Activated T-helper 1 cell treated with anti-CD3 and anti-CD28 coated beads, Interleukin-12 subunit alpha, Interleukin-12 subunit beta, Interleukin-2, Interleukin-4 antibody, amounts not matched to agents 30 ng/mL and 10 ng/mL and 1 ng/mL, durations not matched to agents 14 hours and 24 hours and 36 hours (primary cell): ENCODE measurements at places on chromosomes 12 and 14.
A peak's percentile ranks its signal among the peaks of the same experiment; 100 is the strongest.

GRCh38 chr12:25958428-25959070, at the start of gene RASSF8:
Gene RASSF8 (plus strand): TSS chr12:25958682. CDS start chr12:26055344, 96,662 bp downstream.
- peak; percentile 1 for DNase-seq

DNA sequence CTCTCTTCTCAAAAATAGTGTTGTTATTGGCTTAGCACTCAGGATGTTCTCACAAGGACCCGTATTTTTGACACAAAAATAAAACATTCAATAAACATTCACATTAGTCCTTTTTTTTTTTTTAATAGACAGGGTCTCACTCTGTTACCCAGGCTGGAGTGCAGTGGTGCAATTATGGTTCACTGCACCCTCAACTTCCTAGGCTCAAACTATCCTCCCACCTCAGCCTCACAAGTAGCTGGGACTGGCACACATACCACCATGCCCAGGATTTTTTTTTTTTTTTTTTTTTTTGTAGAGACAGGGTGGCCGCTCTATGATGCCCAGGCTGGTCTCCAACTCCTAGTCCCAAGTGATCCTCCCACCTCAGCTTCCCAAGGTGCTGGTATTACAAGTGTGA, 27.0 kb downstream of the PPP1R13B start:
- no peak for DNase-seq

GRCh38 chr12:7297865-7298264, 6.0 kb upstream of the ACSM4 start:
- no peak for DNase-seq

DNA sequence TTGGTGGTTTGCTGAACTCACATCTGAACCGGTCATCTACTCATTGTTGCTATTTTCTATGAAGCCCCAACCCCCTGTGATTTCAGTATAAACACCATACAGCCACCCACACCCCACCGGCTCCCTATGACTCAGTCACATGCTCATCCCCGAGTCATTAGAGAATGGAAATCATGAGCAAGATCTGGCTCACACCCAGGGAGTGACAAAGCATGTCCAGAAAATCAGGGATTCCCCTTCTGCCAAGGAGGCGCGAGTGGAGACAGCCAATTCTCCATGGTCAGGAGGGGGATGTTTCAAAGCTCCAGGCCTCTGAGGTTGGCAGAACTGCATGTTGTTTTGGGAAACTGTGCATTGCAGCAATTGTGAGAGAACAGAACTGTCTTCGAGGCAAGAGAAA, 657.5 kb upstream of the TBX3 start:
- DNase-seq: no peak

DNA sequence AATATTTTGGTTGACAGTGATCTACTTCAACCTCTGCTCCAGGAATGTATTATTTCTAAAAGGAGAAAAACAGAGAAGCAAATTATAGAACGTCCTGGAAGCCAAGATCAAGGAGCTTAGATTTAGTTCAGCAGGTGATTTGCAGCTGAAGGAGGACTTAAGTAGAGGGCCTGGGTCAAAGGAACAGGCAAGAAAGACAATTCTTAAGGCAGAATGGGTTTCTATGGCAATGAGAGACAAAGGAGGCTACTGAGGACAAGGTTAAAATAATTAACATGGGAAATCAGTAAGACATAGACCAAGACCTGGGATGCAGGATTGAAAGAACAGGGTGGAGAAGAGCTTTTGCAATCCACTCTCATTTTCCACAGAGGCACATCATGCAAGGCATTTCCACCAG, 2.4 kb upstream of the SNW1 start:
- no peak for DNase-seq

DNA sequence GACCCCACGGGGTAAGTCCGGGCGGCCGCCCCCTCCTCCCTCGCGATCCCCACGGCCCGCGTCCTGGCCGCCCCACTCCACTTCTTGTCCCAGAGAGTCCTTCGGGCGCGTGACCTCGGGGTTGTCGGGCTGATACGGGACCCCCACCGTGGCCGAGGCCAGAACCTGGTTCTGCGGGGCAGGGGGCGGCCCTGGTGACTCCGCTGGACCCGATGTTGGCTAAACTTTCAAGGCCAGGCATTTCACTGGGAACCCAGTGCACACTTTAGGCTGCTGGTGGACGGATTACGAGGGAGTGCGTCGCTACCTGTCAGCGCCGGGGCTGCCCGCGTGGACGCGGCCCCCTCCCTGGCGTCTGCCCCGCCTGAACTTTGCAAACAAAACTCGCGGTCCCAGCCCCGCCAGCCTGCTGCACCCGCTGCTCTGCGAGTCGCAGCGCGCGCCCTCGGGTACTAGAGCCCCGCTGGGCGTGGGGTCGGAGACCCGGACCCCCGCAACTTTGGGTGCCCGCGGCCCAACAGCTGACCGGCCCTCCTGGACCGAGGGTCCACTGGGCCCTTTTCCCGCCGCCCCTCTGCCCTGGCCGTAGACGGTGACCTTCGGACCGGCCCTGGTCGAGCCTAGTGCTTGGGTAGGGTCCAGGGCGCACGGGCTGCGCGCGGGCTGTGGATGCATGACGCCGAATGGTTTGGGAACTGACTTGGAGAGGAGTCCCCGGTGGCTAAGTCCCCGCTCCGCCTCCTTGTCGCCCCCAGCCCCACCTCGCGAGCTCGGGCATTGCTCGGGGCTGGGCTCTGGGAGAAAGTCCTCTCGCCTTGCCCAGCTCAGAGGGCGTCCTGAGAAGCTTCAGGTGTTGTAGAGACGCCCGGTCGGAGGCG, 624 bp downstream of the RIN3 start:
- DNase-seq: no peak

DNA sequence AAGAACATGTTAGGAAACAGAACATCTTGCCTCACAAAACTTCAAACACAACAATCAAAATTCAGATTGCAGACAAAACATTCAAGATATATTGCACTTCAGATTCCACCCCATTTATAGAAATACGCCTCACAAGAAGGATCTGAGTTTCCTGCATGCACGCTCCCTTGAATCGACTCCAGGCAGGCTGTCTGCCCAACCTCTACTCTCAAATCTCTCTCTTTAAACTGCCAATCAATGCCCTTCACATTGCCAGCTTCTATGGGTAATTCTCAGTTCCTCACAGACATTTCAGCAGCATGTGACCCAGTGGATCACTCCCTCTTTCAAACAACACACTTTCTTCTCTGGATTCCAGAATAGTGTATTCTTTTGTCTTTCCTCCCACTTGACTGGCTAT, 184.1 kb downstream of the PRKD1 start:
- DNase-seq: no peak

DNA sequence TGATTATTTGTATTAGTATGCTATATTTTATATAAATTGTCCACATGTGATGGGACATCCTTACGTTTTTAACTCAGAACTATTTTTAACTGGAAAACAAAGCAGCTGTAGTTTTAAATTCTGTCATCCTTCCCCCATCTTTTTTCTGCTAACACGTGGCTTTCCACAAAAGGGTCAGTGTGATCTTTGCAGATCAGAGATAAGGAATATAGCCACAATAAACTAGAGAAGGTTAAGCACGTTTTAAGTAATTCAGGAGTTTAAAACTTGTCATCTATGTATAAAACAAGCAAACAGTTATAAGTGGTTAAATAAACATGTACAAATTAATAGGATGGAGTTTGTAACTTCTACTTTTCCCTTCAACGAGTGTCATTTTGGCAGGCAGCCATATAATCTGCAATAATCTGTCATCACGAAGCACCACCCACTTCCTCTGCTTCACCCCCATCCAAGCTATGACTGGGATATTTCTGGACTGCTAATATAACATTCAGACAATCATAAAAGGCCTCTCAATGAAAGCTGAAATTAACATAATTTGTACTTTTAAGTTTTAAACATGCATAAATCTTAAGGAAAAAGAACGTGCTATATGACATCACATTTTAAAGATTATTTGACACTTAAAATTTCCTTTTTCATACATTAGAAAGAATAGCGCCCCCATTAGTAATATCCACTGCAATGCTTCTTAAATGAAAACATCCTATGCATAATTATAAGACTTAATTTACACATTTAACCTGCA, 15.3 kb downstream of the TAOK3 start:
- DNase-seq: no peak

GRCh38 chr12:31323391-31324115, 2.4 kb downstream of the SINHCAF start:
- DNase-seq: no peak

DNA sequence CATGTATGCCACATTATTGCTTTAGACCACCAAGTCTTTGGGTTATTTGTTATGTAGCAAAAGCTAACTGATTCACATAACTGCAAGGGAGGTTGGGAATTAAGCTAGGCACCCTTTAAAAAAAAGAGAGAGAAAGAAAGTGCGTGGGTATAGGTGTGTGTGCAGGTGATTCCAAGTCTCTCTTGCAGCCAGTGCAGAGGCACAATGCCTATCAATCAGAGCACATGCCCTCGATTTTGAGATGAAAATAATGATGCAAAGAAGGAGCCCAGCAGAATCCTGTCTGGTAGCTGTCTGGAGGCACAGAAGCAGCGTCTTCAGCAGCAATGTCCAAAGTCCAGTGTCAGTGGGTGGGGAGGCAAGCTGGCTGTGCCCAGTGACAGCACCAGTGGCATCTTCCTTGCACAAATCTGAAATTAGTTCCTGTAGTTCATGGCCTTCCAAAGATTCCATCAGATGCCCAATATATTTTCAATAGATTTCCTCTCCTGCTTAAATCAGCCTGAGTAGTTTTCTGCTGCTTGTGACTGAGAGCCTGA, 62.4 kb upstream of the TBPL2 start:
- no peak for DNase-seq
